ENCODE measurements at places on chromosomes 12 and 14.
A peak's percentile ranks its signal among the peaks of the same experiment; 100 is the strongest.

DNA sequence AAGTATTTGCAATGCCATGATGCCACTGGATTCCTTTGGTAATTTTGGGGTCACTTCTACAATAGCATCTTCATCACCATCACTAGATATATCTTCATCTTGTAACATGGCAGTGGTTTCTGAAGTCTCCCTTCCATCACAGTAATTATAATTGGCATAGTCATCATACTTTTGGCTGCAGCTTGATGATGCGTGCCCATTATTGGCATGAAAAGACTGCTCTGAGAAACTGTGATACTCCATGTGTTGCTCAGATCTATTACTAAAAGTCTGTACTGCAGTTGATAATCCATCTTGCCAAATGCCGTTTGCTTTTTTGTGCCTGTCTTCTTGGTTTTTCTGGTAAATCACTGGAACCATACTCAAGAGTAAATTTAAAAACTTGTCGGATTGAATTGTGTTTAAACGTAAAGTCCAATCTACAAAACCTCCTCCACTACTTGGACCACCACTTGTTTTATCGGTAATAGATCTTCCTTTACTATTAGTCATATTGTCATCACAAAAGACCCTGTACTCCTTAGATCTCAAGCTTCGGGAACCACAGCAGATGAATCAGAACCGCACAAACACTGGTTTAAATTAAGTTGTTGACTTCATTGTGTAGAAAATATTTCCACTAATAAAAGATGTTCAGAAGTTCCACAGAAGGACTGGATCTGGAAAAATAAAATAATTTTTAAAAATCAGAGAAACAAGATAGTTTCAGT, 29.9 kb downstream of the SLC41A2 start:
- no peak for DNase-seq

- peak; percentile 78 for DNase-seq
Observed at GRCh38 chr14:95462491-95462890, 54.0 kb downstream of the SYNE3 start.

DNA sequence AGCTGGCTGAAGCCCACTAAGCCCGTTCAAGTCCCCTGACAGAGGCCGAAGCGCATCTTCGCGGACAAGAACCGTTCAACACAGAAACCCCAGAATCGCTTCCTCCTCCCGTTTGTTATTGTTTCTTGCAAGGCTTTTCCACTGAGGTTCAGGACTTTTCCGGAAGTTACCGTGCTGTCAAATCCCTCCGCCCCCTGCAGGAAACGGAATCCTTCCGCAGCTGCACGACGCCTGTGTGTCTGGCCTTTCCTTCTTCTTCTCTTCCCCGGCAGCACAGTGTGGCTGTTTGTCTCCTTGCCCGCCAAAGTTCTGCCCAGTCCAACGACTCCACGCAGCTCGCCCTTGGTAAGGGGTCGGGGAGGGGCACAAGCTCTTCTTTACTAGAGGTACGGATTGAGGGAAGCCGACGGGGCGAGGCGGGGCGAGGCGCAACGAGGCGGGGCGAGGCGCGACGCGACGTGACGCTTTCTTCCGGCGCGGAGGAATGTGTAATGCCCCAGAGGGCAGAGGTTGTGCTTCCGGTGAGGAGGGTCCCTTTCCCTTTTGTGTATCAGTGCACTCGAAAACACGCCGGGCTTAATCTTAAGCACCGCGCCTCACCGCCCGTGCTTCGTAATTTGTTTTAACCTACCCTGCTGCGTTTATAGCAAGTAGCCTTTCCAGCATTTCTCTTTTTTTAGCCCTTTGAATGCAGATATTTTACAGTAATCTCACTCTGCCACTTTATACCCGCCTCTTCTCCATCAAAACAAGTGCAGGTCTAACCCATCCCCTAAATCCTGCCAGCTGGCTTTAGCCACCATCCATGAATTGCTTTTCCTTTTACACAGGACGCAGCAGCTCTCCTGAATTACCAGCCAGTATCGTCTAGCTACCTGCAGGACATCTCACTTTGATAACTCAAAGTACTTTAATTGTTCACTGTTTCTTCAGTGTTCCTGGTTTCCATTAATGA, at the start of gene KDM5A:
Gene KDM5A (minus strand): TSS at position 179 of the 955 bp plus-strand sequence. CDS start 229 bp downstream, outside the sequence.
- DNase-seq, result peak; percentile 95

- no peak for DNase-seq
Observed at GRCh38 chr14:68947802-68948201, 31.3 kb downstream of the ACTN1 start.

DNA sequence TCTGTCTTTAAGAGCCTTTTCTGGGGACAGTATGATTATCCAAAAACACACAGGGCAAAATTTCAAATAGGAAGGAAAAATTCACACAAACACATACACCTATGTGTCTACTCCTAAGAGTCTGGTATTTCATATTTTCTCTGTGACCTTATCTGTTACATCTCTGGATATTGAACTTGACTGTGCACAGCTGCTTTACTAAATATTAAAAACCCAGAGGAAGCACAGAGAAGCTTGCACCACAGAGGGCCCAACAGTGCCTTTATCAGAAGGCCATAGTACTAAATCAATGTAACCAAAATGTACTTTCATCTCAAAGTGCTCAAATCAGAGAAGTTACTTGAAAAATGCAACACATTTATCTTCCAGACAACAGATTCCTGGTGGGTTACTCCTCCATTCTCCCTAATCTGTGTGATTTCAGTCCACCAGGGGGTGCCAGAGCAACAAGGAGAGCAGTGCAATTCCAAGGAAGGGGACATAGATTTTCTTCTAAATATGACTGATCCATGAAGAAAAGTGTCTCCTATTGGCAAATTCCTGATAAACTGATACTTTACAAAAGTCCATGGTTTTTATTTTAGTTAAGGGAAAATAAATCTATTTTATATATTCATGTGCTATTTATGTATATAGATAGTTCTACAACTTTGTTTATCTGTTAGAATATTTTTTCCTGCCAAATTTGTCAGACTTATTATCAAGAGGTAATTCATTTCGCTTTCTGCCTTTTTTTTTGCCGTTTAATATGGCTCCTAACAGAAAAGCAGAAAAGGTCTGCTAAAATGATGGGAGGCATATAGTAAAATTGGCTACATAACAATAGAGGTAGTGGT, 617.6 kb downstream of the LRFN5 start:
- peak; percentile 36 for DNase-seq

DNA sequence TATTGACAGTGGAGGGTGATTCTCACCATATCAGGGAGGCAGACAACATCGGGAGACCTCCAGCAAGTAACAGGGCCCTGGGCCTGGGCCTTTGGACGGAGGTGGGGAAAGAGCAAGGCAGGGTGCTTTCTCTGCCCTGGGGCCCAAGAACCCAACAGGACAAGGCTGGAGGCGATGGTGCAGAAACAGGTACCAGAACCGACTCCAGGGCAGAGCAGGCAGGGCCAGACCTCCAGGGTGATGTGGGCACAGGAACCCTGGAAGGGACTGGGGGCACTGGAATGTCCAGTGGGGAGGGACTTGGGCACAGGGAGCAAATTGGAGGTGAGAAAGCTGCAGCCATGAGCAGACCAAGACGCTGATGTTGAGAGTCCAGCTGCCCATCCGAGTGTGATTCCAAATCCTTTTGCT, 44.4 kb downstream of the PRMT8 start:
- DNase-seq, result no peak

DNA sequence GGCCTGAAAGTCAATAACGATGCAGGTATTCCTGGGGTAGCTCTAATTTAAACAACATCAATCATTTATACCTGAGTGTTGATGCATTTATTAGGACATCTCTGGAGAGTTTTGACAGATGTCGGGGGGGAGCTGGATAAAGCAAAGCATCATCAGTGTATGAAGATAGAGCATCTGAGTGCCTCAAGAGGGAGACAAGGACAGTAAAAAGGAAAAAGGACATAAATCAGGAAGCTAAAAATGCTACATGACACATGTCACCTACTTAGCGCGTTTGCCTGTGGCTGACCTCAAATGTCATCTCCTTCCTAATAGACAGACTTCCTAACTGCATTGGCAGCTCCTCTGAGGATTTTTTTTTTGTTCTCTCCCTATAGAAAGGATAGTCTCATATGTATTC, 259.5 kb upstream of the PKP2 start:
- no peak for DNase-seq

- peak; percentile 78 for DNase-seq
Observed at GRCh38 chr12:98532687-98533304, 17.4 kb downstream of the TMPO start.

GRCh38 chr14:75167325-75167724, 9.1 kb downstream of the TMED10 start:
- no peak for DNase-seq

DNA sequence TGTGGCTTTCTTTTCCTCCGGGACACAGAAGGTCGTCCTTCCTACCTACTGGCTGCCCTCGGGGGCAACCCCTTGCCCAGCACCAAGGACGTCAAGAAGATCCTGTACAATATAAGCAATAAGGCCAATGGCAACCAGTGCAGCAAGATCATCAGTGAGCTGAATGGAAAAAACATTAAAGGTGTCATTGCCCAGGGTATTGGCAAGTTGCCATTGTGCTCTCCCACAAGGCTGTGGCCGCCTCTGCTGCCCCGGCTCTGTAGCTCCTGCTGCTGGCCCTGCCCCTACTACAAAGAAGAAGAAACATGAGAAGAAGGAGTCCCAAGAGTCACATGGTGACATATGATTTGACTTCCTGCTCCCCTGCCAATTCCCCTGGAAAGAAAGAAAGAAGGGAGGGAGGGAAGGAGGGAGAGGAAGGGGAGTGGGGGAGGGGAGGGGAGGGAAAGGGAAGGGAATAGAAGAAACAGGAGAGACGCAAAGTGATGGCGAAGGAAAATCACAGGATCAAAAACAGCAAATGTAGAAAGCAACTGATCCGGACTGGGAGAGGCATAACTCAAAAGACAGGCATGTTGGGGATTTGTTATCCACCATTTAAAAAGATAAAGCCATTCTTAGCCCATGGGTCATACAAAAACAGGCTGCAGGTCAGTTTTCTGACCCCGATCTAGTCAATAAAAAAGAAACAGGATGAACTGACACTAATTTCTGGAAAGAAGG, 61.3 kb upstream of the RESF1 start:
- peak; percentile 65 for DNase-seq
